ENCODE measurements at places on chromosomes 12 and 14. TPM values are rescaled to one million over a fixed set of nuclear protein-coding genes. Genes with fewer than 3 reads are reported as not detected.

- no peak for DNase-seq
Observed at GRCh38 chr14:99651953-99652746, 7.2 kb downstream of the HHIPL1 start.

Gene TMEM63C
- 1.4 TPM for polyA plus RNA-seq

GRCh38 chr12:52278575-52279421 lies 4.4 kb downstream of the KRT86 start:
- DNase-seq = peak; percentile 61

DNA sequence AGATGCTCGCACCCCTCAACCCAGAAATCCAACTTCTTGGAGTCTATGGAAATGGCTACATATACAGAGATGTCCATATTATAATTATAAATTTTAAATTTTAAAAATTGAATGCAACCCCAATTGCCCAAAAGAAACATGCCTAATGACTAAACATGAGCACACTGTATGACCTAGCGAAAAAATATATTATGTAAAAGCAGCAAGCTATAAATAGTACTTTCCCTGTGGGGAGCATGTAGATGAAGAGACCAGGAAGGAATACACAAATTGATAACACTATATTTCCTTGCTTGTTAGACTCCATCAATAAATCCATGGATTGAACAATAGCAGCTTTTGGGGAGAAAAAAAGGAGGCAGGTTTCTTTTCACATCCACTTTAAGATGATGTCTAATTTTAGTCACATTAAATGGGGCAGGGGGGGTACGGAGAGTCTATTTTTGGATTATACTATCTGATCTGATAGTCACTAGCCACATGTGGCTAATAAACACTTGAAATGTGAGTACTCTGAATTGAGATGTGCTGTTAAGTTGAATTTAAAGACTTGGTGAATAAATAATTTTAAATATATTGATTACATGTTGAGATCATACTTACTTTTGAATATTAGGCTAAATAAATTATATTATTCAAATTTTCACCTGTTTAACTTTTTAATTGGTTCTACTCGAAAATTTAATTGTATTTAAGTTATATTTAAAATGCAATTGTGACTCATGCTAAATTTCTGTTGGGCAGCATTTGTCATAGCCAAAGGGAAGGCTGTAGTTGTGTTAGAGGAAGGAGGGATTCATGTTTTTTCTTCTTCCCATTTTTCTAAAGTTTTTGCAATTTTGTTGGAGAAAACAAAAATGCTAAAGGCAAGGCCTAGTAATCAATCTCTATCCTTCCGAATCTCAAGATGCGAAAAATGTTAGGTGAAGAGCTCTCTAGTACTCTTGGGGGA lies 17.5 kb downstream of the MAX start:
- DNase-seq = no peak

- DNase-seq = no peak
Observed at GRCh38 chr14:102939820-102940561, 17.5 kb downstream of the AMN start.

Gene HOXC9
- 26.3 TPM for polyA plus RNA-seq

GRCh38 chr14:21326972-21327371 lies 47.1 kb downstream of the RPGRIP1 start:
- no peak for DNase-seq

DNA sequence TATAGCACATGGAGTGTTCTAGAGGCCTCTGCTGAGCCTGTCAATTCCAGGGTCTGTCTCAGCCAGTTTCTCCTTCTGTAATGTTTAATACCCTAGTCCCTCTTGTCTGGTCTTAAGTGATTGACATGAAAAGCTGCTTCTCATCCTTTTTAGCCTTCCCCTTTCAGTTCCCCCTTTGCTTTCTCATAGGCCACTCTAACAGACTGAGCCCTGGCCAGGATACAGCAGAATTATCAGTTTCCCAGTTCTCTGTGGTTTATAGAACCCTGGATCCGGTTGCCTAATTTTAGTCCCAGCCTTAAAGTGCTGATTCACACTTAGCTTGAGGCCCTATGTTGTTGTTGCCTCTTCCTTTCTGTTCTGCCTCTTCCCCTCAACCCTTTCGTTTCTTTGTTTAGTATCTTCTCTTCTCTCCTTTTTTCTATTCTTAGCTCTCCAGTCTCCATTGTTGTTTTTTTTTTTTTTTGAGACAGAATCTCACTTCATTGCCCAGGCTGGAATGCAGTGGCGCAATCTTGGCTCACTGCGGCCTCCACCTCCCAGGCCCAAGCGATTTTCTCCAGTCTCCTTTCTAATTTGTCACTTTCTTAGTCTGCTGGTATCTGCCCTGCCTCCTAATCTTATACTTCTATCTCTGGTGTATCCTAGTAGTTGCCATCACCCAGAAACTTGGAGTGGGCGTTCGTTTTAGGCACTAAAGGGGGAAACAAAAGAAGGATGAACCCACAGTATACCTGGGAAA lies 2.9 kb upstream of the BIN2 start:
- no peak for DNase-seq

Gene FOXM1
- 35.9 TPM for polyA plus RNA-seq

Gene ZNF891
- polyA plus RNA-seq = 9.3 TPM

Gene OR6C2
- not detected for polyA plus RNA-seq

DNA sequence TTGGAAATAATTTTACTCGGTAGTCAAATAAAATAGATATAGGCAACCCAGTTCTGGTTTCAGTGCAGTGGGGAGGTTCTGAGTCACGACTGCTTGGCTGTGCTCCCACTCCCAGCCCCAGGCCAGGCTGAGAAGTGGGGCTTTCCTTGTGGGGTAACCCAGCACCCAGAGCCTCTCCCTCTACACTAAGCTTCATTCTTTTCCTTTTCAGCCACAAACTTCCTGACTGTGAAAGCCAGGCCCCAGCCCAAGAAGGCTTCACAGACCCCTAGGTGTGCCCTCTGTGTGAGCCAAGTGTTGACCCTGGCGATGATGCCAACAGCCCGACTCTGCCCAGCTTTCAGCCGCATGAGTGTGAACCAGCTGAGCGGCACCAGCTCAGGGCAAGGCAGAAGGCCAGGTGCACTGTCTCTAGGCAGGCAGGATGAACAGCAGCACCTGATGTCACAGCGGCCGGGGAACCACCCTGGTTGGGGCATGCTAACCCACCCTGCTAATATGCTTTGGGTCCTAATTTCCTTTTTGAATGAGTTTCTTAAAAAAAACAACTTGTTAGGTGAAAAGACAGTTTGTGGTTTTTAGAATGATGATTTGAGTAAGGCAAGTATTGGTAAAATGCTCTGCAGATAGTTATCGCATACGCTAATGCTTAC lies 42.2 kb upstream of the ATP23 start:
- DNase-seq = no peak

Gene BMAL2
- 7.1 TPM for polyA plus RNA-seq

All from left renal cortex interstitium (tissue), 4 donors.